ENCODE measurements at places on chromosomes 7 and 10.

- no peaks in the 10 kb centered on the region for H3K36me3 ChIP-seq
- no peak for DNase-seq
- no peaks in the 10 kb centered on the region for H3K27me3 ChIP-seq
Observed at GRCh38 chr10:54065106-54065505, 735.9 kb downstream of the PCDH15 start.

- H3K27ac ChIP-seq: no peak overlapping the region
- DNase-seq: no peak
- no peaks in the 10 kb centered on the region for H3K36me3 ChIP-seq
- no peak overlapping the region for H3K4me3 ChIP-seq
- H3K4me1 ChIP-seq: no peaks in the 10 kb centered on the region
Observed at GRCh38 chr7:79217468-79217867, 236.0 kb downstream of the MAGI2 start.

DNA sequence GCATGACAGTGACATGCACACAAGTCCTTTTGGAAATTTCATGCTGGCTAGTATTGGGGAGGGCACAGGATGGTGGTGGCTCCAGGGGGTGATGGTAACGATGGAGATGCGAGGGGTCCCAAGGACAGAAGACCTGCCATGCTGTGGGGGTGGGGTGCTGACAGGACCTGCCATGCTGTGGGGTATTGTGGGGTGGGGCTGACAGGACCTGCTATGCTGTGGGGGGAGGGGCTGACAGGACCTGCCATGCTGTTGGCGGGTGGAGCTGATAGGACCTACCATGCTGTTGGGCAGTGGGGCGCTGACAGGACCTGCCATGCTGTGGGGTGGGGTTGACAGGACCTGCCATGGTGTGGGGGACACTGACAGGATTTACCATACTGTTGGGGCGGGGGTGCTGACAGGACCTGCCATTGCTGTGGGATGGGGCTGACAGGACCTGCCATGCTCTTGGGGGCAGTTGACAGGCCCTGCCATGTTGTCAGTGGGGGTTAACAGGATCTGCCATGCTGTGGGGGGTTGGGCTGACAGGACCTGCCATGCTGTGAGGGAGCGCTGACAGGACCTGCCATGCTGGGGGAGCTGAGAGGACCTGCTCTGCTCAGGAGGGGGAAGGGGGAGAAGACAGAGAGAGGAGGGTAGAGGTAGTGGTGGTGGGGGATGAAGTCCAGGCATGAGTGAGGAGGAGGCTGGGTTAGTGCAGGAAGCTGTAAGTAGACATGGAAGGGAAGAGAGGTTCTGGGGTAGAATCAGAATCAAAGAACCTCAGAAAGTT lies 36.2 kb upstream of the RET start:
- H3K4me3 ChIP-seq: no peak overlapping the region
- no peak overlapping the region for H3K27ac ChIP-seq
- no peaks in the 10 kb centered on the region for H3K36me3 ChIP-seq
- no peak for DNase-seq
- H3K4me1 ChIP-seq: no peaks in the 10 kb centered on the region

- H3K4me3 ChIP-seq: no peak overlapping the region
- H3K4me1 ChIP-seq: no peaks in the 10 kb centered on the region
- no peak for DNase-seq
- no peaks in the 10 kb centered on the region for H3K27me3 ChIP-seq
- no peak overlapping the region for H3K27ac ChIP-seq
Observed at GRCh38 chr7:138247568-138248333, 171.5 kb downstream of the AKR1D1 start.

GRCh38 chr10:4351723-4352413 lies 474.1 kb upstream of the AKR1E2 start:
- H3K27ac ChIP-seq: peak overlapping the region; percentile 84
- peaks cover 54% of the 10 kb centered on the region for H3K4me1 ChIP-seq
- peaks cover 9% of the 10 kb centered on the region for H3K36me3 ChIP-seq
- DNase-seq: no peak
- no peak overlapping the region for H3K4me3 ChIP-seq
- no peaks in the 10 kb centered on the region for H3K27me3 ChIP-seq

- no peaks in the 10 kb centered on the region for H3K36me3 ChIP-seq
- H3K27me3 ChIP-seq: peaks cover 33% of the 10 kb centered on the region
- no peaks in the 10 kb centered on the region for H3K4me1 ChIP-seq
- no peak for DNase-seq
Observed at GRCh38 chr10:125605167-125605566, 77.8 kb downstream of the TEX36 start.

DNA sequence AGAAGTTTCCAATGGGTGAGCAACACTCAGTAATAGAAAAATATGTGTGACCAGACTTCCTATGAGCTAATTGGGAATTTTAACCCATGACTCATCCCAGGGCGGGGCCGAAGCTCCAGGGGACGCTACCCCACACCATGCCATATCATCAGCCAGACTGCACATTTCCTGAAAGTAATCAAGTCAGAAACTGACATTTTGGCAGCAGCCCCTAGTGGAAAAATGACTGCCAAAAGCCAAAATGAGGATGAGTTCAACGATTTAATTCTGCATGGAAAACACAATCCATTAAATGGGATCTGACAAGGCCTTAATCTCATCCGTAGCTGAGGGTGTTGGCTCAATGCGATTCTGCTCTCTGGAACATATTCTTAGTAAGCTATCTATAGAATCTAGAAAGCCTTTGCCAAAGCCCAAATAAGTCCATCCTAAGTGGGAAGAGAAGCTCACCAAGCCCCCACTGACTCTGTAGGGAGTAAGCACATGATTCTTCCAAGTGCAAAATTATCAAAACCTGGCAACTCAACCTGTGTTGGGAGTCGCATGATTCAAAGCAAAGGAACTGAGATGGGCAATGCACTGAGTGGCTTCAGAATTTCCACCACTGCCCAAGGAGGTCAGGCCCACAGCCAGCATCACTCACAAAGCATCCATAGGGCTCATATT lies 93.1 kb upstream of the PDE1C start:
- H3K27ac ChIP-seq: peak overlapping the region; percentile 90
- H3K27me3 ChIP-seq: no peaks in the 10 kb centered on the region
- peaks cover 47% of the 10 kb centered on the region for H3K4me1 ChIP-seq
- H3K4me3 ChIP-seq: peak overlapping the region; percentile 9

DNA sequence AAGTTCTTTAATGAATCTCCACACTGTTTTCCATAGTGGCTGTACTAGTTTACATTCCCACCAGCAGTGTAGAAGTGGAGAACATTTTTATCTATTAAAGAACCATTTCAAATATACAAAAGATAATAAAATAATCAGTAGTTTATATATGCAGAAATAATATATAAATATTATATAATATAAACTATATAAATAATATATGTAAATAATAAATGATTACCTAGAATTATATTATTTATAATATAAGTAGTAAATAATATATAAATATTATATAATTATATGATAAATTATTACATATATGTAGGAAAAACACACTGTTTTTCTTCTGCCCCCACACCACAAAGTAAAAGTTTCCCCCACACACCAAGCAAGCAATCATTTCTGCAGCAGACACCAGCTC lies 83.5 kb upstream of the NEUROD6 start:
- no peaks in the 10 kb centered on the region for H3K36me3 ChIP-seq
- no peak for DNase-seq
- H3K4me3 ChIP-seq: no peak overlapping the region
- H3K27ac ChIP-seq: no peak overlapping the region
- no peaks in the 10 kb centered on the region for H3K4me1 ChIP-seq
- no peaks in the 10 kb centered on the region for H3K27me3 ChIP-seq

- no peak overlapping the region for H3K4me3 ChIP-seq
- no peaks in the 10 kb centered on the region for H3K36me3 ChIP-seq
- no peak for DNase-seq
- H3K27ac ChIP-seq: no peak overlapping the region
- no peaks in the 10 kb centered on the region for H3K27me3 ChIP-seq
Observed at GRCh38 chr7:12747687-12748306, 60.4 kb downstream of the ARL4A start.

DNA sequence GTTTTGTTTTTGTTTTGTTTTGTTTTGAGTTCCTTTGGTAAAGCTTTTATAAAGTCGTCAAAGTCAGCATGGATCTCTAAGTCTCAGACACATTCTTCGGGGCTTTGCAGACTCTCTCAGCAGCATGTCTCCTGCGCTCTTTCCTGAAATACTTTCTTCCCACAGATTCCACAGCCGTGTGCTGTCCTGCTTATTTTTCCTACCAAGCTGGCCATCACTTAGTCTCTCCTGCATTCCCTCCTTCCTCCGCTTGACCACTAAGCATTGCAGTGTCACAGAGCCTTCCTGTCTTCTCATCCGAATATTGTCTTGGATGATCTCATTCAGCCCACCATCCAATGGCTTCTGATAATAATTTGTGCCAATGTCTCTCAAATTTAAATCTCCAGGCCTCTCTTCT lies 434.3 kb upstream of the C7orf33 start:
- H3K36me3 ChIP-seq: no peaks in the 10 kb centered on the region
- H3K4me3 ChIP-seq: no peak overlapping the region
- no peak for DNase-seq
- no peak overlapping the region for H3K27ac ChIP-seq
- H3K27me3 ChIP-seq: no peaks in the 10 kb centered on the region

DNA sequence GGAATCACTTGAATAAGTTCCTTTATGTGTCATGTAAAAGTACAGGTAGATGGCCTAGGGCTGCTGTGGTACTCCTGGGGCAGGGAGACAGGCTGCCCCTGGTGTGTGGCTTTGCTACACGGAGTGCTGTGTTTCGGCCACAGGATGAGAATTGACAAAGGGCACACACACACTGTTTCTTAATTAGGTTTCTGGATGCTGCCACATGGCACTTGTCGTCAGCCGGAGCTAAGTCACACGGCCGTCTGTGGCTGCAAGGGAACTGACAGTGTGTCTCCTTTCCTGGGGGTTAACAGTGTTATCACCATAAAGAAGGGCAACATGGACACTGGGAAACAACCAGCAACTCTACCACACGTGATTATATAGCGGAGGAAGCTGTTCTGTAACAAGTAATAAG lies 55.7 kb upstream of the CREB5 start:
- H3K4me1 ChIP-seq: peaks cover 59% of the 10 kb centered on the region
- H3K4me3 ChIP-seq: no peak overlapping the region
- no peak for DNase-seq
- no peak overlapping the region for H3K27ac ChIP-seq
- no peaks in the 10 kb centered on the region for H3K36me3 ChIP-seq

- H3K27me3 ChIP-seq: peaks cover 81% of the 10 kb centered on the region
- H3K4me1 ChIP-seq: no peaks in the 10 kb centered on the region
- peak overlapping the region; percentile 50 for H3K4me3 ChIP-seq
- no peaks in the 10 kb centered on the region for H3K36me3 ChIP-seq
- no peak overlapping the region for H3K27ac ChIP-seq
Observed at GRCh38 chr10:117544004-117544701, 1.6 kb downstream of the EMX2 start.

- no peak for DNase-seq
- H3K4me1 ChIP-seq: peaks cover 8% of the 10 kb centered on the region
- H3K27ac ChIP-seq: no peak overlapping the region
- peaks cover 6% of the 10 kb centered on the region for H3K36me3 ChIP-seq
Observed at GRCh38 chr10:93604146-93604545, 3.1 kb upstream of the RBP4 start.

DNA sequence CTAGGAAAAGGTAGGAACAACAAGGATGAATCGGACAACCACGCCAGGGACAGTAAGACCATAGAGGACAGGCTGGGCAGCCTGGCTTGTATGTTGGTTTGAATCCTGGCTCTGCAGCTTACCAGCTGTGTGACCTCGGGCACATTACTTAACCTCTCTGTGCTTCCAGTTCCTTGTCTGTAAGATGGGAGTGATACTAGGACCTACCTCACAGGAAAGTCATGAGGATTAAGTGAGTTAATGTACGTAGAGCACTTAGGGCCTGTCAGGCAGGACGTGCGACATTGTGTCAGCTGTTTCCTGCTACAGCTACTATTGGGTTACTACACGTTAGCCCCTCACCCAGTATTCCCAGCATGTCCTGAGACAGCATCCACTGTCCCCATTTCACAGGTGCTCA lies 32.1 kb downstream of the PLAC9 start:
- peaks cover 93% of the 10 kb centered on the region for H3K4me1 ChIP-seq
- no peak for DNase-seq
- H3K4me3 ChIP-seq: no peak overlapping the region
- no peaks in the 10 kb centered on the region for H3K27me3 ChIP-seq

DNA sequence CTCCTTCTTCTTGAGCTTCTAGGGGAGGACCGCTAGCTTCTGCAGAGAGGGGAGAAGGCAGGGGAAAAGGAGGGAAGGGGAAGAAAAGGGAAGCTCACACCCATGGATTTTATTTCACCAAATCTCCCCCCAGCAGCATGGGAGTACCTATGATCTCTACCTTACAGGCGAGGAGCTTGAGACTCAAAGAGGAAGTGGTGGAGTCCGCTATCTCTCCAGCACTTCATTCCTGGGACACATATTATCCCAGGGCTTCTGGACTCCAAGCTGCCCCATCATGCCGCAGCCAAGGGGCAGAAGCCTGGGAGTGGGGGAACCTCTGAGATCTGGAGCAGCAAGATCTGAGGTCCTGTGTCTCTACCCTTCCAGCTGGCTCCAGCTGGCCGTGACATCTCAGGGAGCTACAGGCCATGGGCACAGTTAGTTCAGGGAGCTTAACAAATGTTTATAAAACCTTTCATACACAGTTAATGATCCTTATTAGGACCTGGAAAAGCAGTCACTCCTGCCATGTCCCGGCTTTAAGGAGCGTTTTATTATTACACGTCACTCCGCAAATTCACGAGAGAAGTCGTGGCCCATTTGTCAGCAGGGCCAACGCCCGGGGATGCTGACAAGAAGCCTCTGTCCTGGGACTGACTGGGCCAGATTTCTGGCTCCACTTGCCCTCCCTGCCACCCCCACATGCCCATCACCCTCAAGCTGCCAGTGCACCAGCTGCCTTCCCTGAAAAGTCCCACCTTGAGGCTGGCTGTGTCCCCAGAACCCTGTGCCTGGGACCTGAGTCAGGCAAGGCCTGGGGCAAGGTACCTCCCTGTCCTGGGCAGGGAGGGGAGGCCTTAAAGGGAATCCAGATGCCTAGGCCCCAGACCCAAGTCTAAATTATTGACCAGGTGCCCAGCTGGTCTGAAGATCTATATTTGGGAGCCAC lies 132.1 kb upstream of the ZMIZ1 start:
- peaks cover 8% of the 10 kb centered on the region for H3K4me1 ChIP-seq
- H3K27ac ChIP-seq: no peak overlapping the region
- no peaks in the 10 kb centered on the region for H3K36me3 ChIP-seq

DNA sequence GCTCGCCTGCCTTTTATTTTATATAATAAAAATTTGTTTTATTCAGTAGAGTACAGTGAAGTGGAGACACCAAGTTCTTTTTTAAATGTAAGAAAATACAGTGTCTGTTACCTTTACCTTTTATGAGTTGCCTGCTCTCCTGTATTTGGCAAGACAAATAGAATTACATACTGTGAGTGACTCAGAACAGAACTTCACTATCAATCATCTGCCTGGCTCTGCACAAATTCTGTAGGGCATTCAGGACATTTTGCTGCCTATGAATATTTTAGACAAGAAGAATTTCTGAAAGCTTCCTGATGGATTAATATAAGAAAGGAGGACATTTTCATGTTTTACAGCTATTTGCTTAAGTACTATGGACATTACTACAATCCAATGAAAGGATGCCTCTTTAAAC lies 135.4 kb upstream of the PHF14 start:
- no peaks in the 10 kb centered on the region for H3K36me3 ChIP-seq
- H3K4me1 ChIP-seq: no peaks in the 10 kb centered on the region
- H3K27me3 ChIP-seq: no peaks in the 10 kb centered on the region
- no peak overlapping the region for H3K4me3 ChIP-seq

All from Calu3 (cell line).